Hematopoietic multipotent progenitor cell treated with erythropoietin and hydrocortisone succinate and interleukin-3 and kit ligand, for 6 days (in vitro differentiated cells): ENCODE measurements at places on chromosomes 4 and X.
A peak's percentile ranks its signal among the peaks of the same experiment; 100 is the strongest.

GRCh38 chrX:298993-299392, 17.8 kb downstream of the PLCXD1 start:
- no peak for DNase-seq

DNA sequence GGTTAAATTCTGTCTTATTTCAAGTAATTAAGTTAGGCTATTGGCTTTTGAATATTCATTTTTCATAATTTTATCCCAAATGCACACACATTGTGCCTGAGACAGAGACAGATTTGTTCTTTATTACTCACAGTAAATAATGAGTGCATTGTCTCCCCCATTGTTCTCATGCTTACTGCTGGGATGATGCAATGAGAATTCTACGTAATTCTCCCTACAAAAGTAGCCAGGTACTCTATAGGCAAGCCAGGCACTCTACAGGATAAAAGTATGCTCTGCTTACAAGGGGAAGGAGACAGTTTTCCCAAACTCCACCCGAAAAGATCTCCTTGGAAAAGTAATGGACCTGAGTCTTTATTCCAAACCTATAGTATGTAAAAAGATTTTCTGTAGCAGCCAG, 1890.7 kb upstream of the PCDH10 start:
- no peak for DNase-seq

GRCh38 chr4:97016186-97016907, 1126.9 kb downstream of the STPG2 start:
- no peak for DNase-seq

GRCh38 chr4:169975838-169976796, 50.1 kb downstream of the MFAP3L start:
- DNase-seq = no peak

GRCh38 chr4:178026999-178027398, 584.8 kb upstream of the AGA start:
- no peak for DNase-seq

GRCh38 chr4:3424522-3425095, 17.2 kb upstream of the HGFAC start:
- DNase-seq = no peak

- no peak for DNase-seq
Measured at GRCh38 chr4:123409334-123409733, 12.7 kb downstream of the SPRY1 start.

GRCh38 chr4:6439120-6439762, 33.2 kb downstream of the PPP2R2C start:
- DNase-seq = no peak

DNA sequence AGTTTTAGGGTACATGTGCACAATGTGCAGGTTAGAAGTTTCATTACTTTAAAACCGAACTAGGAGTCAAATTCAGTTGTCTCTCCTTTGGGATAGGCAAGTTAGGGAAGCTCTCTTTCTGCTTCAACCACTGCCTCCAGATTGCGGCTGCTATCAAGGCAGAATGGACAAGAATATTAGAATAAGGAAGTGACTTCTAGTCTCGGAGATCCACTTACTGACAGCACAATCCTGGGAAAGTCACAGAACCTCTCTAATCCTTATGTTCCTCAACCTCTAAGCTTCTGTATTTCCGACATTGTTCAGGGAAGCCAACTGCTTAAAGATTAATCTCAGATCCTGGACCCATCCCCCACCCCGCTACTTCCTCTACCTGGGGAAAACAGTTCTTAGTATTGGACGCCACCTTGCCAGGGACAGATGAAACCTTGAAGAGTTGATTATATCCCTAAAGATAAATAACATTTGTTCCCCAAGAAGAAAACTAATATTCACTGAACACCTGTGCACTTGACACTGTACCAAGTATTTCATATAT, 2.1 kb downstream of the NUP62CL start:
- no peak for DNase-seq

DNA sequence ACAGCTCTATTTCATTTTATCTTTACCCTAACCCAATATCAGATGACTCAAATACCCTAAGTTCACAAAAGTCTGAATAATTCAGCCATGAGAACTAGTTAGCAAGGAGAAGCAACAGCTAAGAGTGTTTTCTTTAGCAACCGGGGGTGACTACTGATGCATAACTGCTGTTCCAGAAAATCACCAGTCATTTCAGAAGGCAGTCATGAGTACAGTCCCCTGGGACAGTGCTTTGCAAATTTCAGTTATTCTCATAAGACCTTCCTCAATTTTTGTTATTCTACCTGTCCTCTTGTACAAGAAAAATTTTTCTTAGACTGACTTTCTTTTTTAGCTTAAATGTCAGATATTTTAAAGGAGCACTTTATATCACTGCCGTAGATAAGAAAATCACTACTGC, 16.4 kb downstream of the BANK1 start:
- no peak for DNase-seq

GRCh38 chr4:88418411-88418810, 38.5 kb upstream of the HERC5 start:
- no peak for DNase-seq

DNA sequence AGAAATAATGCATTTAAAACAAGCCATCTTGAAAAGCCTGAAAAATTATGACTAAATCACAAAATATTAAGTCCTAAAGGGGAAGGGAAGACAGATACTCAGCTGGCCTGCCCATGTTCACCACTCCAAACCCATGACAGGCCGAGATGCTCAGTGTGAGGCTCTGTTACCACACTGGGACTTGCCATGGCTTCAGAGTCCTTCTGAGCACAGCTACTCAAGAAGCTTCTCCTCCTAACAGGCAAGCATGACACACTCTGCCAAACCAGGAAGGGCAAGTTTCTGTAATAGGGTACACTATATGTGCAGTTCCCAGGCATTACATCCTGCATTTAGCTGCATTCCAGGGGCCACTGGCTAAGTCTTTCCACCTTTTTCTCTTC, 34.0 kb upstream of the CYBB start:
- DNase-seq = no peak

- DNase-seq = no peak
Measured at GRCh38 chrX:41189156-41189555, 103.9 kb downstream of the USP9X start.

GRCh38 chr4:175646802-175647201, 165.3 kb downstream of the GPM6A start:
- DNase-seq = no peak

- no peak for DNase-seq
Measured at GRCh38 chrX:132216283-132216682, 3.0 kb downstream of the RAP2C start.

- DNase-seq = no peak
Measured at GRCh38 chr4:65737672-65738071, 67.4 kb upstream of the EPHA5 start.

- DNase-seq = peak; percentile 10
Measured at GRCh38 chrX:112147206-112147605, 64.6 kb upstream of the TRPC5 start.

DNA sequence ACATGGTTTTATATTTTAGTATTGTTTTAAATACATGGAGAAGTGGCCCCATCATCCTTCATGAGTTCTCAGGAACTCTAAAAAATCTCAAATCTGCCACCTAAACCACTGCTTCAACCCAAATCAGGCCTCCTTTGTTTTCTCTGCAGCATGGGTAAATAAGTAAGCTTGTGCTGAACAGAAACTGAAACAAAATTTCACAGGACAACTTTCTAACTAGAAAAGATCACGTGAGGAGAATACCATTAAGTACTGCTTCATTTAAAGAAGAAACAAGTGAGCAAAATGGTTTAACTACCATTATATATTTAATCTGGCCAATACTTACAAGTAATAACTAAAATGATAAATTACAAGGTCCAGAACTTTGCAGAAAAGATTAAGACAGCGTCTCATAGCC, 2.5 kb downstream of the ARAP2 start:
- DNase-seq = peak; percentile 53

DNA sequence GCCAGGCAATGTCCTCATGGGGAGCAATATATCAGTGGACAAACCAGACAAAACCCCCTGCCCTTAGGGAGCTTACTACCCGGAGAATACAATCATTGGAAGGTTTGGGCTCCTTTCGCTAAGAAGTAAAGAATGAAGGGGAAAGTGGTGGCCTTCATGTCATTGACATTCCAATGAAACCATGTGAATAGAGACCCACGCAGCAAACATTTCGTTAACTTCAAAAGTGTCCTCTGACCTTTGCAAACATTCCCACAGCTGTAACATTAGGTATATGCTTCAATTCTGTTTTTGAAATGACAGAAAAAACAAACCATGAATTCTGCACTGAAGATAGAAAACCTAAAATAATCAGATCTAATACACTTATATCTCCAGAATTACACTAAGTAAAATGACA, 7.0 kb downstream of the ATP8A1 start:
- no peak for DNase-seq

DNA sequence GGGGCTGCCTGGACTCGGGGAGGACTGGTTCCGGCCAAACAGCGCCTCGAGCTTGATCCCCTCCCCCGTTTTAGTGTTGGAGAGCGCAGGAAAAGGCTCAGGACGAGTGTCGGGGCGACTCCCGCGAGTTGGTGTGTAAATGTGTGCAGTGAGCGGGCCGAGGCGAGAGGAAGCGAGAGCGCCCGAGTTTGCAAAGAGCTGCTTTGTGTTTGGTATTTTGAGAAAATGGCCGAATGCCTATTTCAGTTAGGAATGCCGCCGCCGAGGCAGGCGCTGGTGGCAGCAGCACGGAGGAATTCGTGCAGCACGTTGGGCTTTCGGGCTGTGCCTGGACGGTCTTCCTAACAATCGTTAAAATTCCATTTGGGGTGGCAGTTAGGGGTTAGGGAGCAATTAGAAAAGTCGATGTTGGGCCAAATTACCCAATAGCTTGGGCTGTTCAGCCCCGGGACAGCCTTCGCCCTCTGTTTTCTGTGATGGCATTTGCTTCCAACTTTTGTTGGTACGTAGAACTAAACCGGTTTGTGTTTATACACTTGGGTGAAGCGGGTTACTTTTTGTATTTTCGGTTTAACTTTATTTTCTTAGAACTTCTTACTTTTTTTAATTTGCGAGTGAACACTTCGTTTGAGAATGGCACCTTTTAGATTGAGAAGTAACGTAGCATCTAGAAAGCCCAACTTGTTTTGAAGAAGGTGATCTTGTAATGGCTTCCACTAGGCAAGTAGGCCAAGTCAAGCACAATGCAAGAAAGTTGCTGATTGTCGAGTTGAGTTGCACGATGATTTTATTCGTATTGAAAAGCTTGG, 1.6 kb downstream of the REST start:
- DNase-seq = peak; percentile 68

GRCh38 chr4:84493092-84493850, 5.8 kb downstream of the NKX6-1 start:
- peak; percentile 22 for DNase-seq

DNA sequence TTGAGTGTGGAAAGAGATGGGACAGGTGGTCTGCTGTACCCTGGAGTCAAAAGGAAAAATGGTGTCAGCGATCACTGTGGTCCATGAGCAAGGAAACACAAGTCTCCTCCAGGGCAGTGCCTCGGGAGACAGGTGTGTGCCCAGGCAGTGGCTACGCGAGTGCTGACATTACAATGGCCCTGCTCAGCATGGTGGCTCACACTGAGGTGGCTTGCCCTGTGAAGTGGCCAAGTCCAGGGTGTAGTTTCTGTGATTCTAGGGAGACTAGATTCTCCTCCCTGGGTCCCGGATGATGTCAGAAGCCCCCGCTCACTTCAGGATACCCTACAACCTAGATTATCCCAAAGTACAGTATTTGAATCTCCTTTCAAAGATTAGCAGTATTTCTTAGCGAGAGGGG, 44.8 kb upstream of the TMEM150C start:
- DNase-seq = no peak

DNA sequence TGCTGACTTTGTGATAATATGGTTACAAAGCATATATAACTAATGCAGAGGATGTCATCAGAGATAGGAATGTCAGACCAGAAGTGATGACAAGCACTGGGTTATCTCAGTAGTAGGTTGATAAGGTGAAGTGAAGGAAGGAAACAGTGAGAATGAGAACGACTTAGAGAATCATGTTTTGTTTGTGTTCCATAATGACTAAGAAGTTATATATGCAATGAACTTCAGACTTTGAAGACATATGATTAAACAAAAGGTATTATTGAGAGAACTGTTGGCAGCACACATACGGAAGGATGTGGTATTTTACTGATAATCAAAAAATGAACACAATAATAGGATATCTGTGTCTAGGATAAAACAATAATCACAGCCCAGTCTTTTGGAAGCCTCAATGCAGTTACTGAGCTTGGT, 18.3 kb upstream of the HHIP start:
- no peak for DNase-seq

DNA sequence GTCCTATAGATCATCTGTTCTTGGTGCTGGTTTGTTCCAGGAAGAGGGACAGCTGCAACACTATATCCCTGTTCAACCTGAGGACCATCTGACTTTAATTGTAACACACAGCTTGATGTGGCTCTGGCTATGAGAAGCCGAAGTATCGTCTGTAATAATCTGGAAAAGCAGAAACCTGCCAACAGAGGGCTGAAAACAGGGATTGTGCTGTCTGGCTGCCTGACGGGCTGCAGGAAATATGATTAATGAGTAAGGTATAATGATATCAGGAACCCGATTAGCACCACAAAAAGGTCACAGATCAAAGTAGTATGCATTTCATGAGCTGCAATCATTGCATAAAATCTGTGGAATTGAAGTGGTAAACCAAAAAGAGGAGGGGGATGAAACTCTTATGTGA, 170.4 kb upstream of the MAB21L2 start:
- DNase-seq = no peak

DNA sequence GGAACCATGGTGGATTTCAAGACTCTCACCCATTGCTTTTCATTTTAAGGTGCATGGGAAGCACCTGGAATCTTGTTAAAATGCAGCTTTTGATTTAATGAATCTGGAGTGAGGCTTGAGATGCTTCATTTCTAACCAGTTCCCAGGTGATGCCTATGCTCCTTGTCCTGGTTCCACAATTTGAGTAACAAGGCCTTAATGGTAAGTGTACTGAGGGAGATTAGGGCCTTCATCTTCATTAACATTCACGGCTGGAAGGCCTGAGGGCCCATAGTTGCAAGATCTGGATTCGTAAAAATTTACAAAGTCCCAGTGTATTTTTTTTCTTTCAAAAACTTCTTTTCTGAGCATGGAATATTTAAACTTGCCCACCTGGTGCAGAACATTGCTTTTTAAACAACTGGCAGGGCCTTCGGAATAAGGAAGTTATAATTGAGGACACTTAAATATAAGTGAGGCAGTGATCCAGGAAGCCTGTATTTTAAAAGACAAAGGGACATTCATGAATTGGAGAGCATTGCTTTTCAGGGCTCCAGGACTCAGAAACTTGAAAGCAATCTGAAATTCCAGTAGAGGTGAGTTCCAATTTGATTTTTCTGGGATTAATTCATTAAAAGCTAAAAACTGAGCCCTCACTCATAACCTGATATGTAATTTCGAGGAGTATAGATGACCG, 77.8 kb downstream of the NPNT start:
- no peak for DNase-seq

DNA sequence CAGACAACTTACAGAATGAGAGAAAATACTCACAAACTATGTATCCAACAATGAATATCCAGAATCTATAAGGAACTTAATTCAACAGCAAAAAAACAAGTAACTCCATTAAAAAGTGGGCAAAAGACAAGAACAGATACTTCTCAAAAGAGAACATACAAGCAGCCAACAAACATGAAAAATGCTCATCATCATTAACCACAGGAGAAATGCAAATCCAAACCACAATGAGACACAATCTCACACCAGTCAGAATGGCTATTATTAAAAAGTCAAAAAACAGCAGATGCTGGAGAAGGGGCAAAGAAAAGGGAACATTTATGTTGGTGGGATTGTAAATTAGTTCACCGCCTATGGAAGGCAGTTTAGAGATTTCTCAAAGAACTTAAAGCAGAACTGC, 150.3 kb downstream of the FGF16 start:
- DNase-seq = no peak
